Transverse colon (tissue), 4 donors: ENCODE measurements at places on chromosomes 16 and 17. TPM values are rescaled to one million over a fixed set of nuclear protein-coding genes. Genes with fewer than 3 reads are reported as not detected.

The HS3ST2 gene
- 0.41 TPM for total RNA-seq

The ZNF469 gene
- total RNA-seq = 0.75 TPM

The SLC5A11 gene
- not detected for total RNA-seq

The CD300E gene
- total RNA-seq = 0.32 TPM

The PRAC1 gene
- total RNA-seq = not detected

The ITGAX gene
- total RNA-seq = 3.7 TPM

DNA sequence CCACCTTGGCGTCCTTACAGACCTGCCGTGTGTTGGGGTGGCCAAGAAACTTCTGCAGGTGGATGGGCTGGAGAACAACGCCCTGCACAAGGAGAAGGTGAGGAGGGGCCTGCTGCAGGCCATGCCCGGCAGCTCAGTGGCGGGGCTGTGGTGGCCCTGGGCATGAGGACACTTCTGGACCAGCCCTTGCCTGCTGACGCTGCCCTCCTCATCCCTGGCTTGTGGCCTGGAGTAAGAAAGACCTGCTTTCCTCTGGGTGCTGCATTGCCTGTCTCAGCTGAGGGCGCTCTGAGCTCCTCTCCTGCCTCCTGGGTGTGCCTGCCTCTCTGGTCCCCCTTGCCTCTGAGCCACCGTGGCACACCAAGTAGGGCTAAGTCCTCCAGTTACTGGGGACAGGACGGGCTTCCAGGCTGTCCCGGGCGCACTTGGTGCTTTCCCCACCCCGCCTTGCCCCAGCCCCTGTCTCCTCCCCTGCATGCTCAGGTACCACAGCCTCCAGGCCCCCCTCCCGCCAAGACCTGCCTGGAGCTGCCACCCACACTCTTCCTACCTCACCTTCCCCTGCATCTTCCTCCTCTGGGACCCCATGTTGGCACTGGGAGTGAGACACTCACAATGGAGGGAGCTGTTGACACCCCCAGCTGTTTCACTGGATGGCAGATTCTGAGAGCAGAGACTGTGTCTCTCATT, 8.7 kb downstream of the ENDOV start:
- no peaks in the 10 kb centered on the region for H3K4me1 ChIP-seq
- H3K4me3 ChIP-seq = no peak overlapping the region
- no peak overlapping the region for H3K27ac ChIP-seq
- H3K36me3 ChIP-seq = no peaks in the 10 kb centered on the region

GRCh38 chr17:50240851-50241250, 33.4 kb upstream of the TMEM92 start:
- no peak overlapping the region for H3K4me3 ChIP-seq
- no peak overlapping the region for H3K27ac ChIP-seq
- no peak for DNase-seq
- H3K36me3 ChIP-seq = no peaks in the 10 kb centered on the region
- H3K4me1 ChIP-seq = no peaks in the 10 kb centered on the region

- no peak overlapping the region for H3K27ac ChIP-seq
- H3K4me3 ChIP-seq = no peak overlapping the region
- no peak for DNase-seq
- no peaks in the 10 kb centered on the region for H3K36me3 ChIP-seq
Observed at GRCh38 chr17:47199627-47200324, 9.4 kb upstream of the MYL4 start.

DNA sequence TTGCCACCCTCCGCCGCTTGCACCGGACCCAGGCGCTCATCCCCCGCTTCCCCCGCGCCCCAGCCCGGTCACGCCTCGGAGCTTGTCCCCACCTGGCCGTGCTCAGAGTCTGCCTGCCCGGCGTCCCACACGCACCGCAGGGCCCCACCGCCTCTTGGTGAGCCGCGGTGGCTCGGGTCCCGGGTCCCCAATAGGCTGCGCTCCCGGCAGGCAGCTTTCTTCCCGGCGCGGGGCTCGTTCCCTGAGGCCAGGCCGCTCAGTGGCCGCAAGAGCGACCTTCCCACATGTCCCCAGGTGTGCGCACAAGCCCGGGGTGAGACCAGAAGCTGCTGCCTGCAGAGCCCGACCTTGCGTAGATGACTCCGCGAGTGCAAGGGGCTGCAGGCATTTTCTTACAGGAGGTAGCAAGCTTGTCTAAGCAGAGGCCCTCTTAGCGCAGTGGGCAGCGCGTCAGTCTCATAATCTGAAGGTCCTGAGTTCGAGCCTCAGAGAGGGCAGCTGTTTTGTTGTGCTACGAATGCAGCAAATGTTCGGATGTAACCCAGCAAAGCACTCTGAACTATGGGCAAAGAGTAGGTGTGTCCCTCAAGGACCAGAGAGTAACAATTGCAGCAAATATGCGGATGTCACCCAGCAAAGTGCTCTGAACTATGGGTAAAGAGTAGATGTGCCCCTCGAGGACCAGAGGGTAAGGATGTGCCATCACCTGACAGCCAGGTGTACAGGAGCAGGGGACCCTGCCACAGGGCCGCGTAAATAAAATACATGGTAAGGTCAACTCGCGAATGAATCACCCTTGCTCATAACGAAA, 15.6 kb downstream of the TLE7 start:
- peak; percentile 23 for DNase-seq
- H3K4me1 ChIP-seq = peaks cover 6% of the 10 kb centered on the region
- H3K36me3 ChIP-seq = no peaks in the 10 kb centered on the region
- peaks cover 48% of the 10 kb centered on the region for H3K27me3 ChIP-seq
- H3K27ac ChIP-seq = no peak overlapping the region

- DNase-seq = peak; percentile 77
- H3K27ac ChIP-seq = peak overlapping the region; percentile 89
- H3K4me1 ChIP-seq = peaks cover 62% of the 10 kb centered on the region
- H3K27me3 ChIP-seq = peaks cover 17% of the 10 kb centered on the region
- H3K36me3 ChIP-seq = no peaks in the 10 kb centered on the region
Observed at GRCh38 chr17:48601539-48602425, 3.0 kb downstream of the HOXB6 start.

GRCh38 chr16:58339452-58339981, 44.7 kb upstream of the PRSS54 start:
- H3K4me1 ChIP-seq = no peaks in the 10 kb centered on the region
- H3K27ac ChIP-seq = no peak overlapping the region
- peaks cover 11% of the 10 kb centered on the region for H3K27me3 ChIP-seq
- no peak for DNase-seq
- H3K4me3 ChIP-seq = no peak overlapping the region
- no peaks in the 10 kb centered on the region for H3K36me3 ChIP-seq

GRCh38 chr16:12758670-12759558, 44.8 kb downstream of the CPPED1 start:
- H3K27ac ChIP-seq = no peak overlapping the region
- no peaks in the 10 kb centered on the region for H3K27me3 ChIP-seq
- H3K36me3 ChIP-seq = no peaks in the 10 kb centered on the region
- no peak overlapping the region for H3K4me3 ChIP-seq

GRCh38 chr17:4785311-4786105, 656 bp downstream of the VMO1 start:
- DNase-seq = no peak
- H3K4me1 ChIP-seq = peaks cover 39% of the 10 kb centered on the region
- H3K36me3 ChIP-seq = no peaks in the 10 kb centered on the region
- H3K27ac ChIP-seq = no peak overlapping the region

DNA sequence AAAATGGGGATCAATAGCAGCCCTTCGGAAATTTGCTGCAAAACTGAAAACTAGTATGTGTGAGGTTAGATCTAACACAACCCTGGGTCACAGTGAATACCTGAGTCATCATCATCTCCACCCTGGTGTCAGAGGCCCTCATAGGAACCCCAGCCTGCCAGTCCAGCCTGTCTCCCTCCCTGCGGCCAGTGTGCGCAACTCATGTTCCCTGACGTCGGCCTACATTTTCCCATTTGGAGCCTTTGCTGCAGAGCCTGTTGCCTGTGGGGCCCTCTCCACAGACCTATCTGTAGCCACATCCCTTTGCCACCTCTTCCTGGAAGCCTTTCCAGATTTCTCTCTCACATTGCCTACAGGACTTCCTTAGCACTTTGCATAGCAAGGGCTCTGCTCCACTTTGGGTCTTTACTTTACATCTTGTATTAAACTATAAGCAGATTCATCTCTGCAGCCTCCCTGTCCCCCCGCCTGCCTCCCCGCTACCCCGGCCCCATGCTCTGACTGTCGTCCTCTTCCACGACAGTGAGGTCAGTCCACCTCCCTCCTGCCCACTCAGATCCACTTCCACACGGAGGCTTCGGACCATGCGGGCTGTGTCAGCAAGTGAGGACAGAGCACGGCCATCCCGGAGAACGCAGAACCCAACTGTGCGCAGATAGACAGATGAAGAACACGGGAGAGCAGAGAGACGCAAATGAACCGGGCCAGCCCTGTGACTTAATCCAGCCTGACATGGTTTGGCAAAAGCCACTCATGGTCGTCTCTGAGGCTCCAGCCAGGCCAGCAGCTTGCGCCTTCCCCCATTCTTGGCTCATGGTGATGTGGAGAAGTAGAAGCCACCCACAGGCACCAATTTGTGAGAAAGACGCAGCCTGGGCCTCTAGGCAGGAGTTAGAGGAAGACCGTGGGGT, 31.0 kb downstream of the NGFR start:
- H3K36me3 ChIP-seq = no peaks in the 10 kb centered on the region
- H3K27ac ChIP-seq = no peak overlapping the region
- no peaks in the 10 kb centered on the region for H3K4me1 ChIP-seq
- H3K4me3 ChIP-seq = no peak overlapping the region

- DNase-seq = peak; percentile 50
- peaks cover 10% of the 10 kb centered on the region for H3K36me3 ChIP-seq
- peaks cover 28% of the 10 kb centered on the region for H3K4me1 ChIP-seq
- H3K27ac ChIP-seq = peak overlapping the region; percentile 96
- H3K27me3 ChIP-seq = no peaks in the 10 kb centered on the region
Observed at GRCh38 chr16:1773703-1774447, 941 bp upstream of the MRPS34 start.

DNA sequence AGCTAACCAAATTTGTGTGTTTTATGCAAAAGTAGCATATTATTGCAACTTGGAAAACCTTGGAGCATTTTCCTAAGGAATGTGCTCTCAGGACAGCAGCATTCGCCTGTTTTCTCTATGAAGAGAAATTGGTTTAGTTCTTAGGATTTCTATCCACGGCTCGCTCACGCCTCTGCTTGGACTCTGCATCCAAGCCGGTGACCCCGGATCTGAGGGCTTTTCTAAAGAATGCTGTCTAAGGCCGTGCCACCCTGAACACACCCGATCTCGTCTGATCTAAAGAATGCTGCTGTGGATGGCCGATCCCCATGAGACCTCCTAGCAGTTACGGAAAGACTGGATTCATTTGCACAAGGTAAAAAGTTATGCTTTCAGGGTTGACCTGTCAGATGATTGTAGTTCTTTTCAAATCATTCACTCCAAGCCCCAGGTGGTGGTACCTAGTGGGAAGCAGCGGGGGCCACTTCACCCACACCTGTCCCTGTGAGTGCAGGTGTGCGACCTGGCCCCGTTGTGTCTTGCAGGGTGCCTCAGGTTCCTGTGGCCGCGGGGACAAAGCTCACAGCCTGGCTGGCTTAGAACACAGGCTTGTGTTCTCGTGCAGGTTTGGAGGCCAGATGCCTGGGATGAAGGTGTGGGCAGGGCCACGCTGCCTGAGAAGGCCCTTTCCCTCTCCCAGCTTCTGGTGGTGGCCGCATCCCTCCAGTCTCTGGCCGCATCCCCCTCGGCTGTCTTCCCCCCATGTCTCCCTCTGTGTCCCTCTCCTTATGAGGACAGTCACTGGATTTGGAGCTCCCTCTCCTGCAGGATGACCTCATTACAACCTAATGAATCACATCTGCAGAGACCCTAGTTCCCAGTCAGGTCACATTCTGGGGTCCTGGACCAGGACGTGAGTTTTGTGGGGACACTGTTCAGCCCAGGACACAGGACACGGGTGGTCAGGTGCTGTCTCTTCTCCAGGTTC, 71.1 kb downstream of the BANP start:
- DNase-seq = no peak
- H3K36me3 ChIP-seq = peaks cover under 1% of the 10 kb centered on the region
- no peaks in the 10 kb centered on the region for H3K4me1 ChIP-seq
- H3K27me3 ChIP-seq = no peaks in the 10 kb centered on the region

GRCh38 chr17:10171122-10171571, 27.3 kb downstream of the GAS7 start:
- H3K4me3 ChIP-seq = no peak overlapping the region
- no peaks in the 10 kb centered on the region for H3K36me3 ChIP-seq
- H3K27me3 ChIP-seq = no peaks in the 10 kb centered on the region
- peak overlapping the region; percentile 16 for H3K27ac ChIP-seq
